ENCODE measurements at places on chromosomes 6 and 20. TPM values are rescaled to one million over a fixed set of nuclear protein-coding genes. Genes with fewer than 3 reads are reported as not detected.

Gene MROH8
- 4.2 TPM for total RNA-seq

Gene LCA5
- total RNA-seq: 5.1 TPM

Gene TINAG
- total RNA-seq: not detected

Gene MEP1A
- total RNA-seq: not detected

Gene EFCAB8
- total RNA-seq: 3.3 TPM

Gene SSTR4
- not detected for total RNA-seq

Gene CD2AP
- total RNA-seq: 86.5 TPM

Gene SIRPB2
- total RNA-seq: 23.7 TPM

Gene ERVFRD-1
- 0.52 TPM for total RNA-seq

Gene MACROD2
- 32.5 TPM for total RNA-seq

Gene METTL24
- total RNA-seq: 1.8 TPM

Gene PCMT1
- 37.8 TPM for total RNA-seq

Gene FAM83B
- total RNA-seq: 1.5 TPM

Gene SPDEF
- 5.2 TPM for total RNA-seq

Gene NKAPL
- total RNA-seq: 1.0 TPM

Gene GFOD1
- total RNA-seq: 23.9 TPM

Gene LRFN2
- 0.20 TPM for total RNA-seq

Gene GHRH
- not detected for total RNA-seq

Gene MAP3K5
- 42.0 TPM for total RNA-seq

Gene PTPRT
- total RNA-seq: 0.20 TPM

Gene EPB41L2
- 134 TPM for total RNA-seq

Gene ALDH5A1
- total RNA-seq: 7.3 TPM

Gene EYS
- total RNA-seq: 0.24 TPM

Gene CTCFL
- not detected for total RNA-seq

Gene MCCD1
- total RNA-seq: not detected

Gene HLA-DOB
- total RNA-seq: 15.2 TPM

Gene ADGRF5
- total RNA-seq: 107 TPM

All from upper lobe of left lung (tissue), 6 donors.